ENCODE measurements at places on chromosomes 2 and 18. TPM values are rescaled to one million over a fixed set of nuclear protein-coding genes. Genes with fewer than 3 reads are reported as not detected.

IL36A gene
- total RNA-seq = not detected

ZNF385B gene
- total RNA-seq = 0.39 TPM

CYTIP gene
- total RNA-seq = 16.0 TPM

SERPINB11 gene
- total RNA-seq = not detected

ANKRD30B gene
- total RNA-seq = 0.39 TPM

REG3G gene
- total RNA-seq = not detected

SLC19A3 gene
- total RNA-seq = 349 TPM

FBXO48 gene
- 1.5 TPM for total RNA-seq

PLEKHH2 gene
- total RNA-seq = 11.4 TPM

ERFE gene
- total RNA-seq = 1.5 TPM

CFAP210 gene
- total RNA-seq = not detected

EPHA4 gene
- total RNA-seq = 23.1 TPM

ABCG5 gene
- total RNA-seq = not detected

PLEK gene
- 30.0 TPM for total RNA-seq

HDAC4 gene
- 44.9 TPM for total RNA-seq

OR6B2 gene
- total RNA-seq = not detected

PXDN gene
- 228 TPM for total RNA-seq

CHAC2 gene
- 7.1 TPM for total RNA-seq

INHA gene
- total RNA-seq = 0.45 TPM

WDR35 gene
- 6.6 TPM for total RNA-seq

RHOB gene
- total RNA-seq = 677 TPM

CCL20 gene
- 2.1 TPM for total RNA-seq

Data from mesenteric fat pad (tissue), 1 donor.